ENCODE measurements at places on chromosomes 3 and 15. TPM values are rescaled to one million over a fixed set of nuclear protein-coding genes. Genes with fewer than 3 reads are reported as not detected.

Gene RAB7A
- 47.3 TPM for total RNA-seq

Gene LMAN1L
- total RNA-seq = 0.11 TPM

Gene DUT
- total RNA-seq = 41.2 TPM

Gene SLC26A6
- total RNA-seq = 52.7 TPM

Gene SLC28A2
- total RNA-seq = not detected

Gene IQCH
- total RNA-seq = 4.3 TPM

Gene FES
- total RNA-seq = 40.8 TPM

Gene THAP10
- 1.5 TPM for total RNA-seq

Gene LMCD1
- total RNA-seq = 540 TPM

Gene GJD2
- total RNA-seq = not detected

Gene CCDC33
- 0.54 TPM for total RNA-seq

Gene CNTN4
- not detected for total RNA-seq

Gene CACNA2D2
- total RNA-seq = not detected

Gene UBAP1L
- total RNA-seq = 2.1 TPM

Gene SPINK8
- total RNA-seq = not detected
